Activated naive CD4-positive, alpha-beta T cell treated with anti-CD3 and anti-CD28 coated beads for 36 hours (primary cell): ENCODE measurements at places on chromosomes 11 and 22. TPM values are rescaled to one million over a fixed set of nuclear protein-coding genes. Genes with fewer than 3 reads are reported as not detected.
A peak's percentile ranks its signal among the peaks of the same experiment; 100 is the strongest.

- DNase-seq = no peak
Measured at GRCh38 chr11:129348813-129349212, 26.8 kb upstream of the BARX2 start.

TRIM66 gene
- total RNA-seq = 19.1 TPM

- DNase-seq = no peak
Measured at GRCh38 chr11:93529707-93530467, 13.3 kb downstream of the SMCO4 start.

GRCh38 chr22:46240907-46241306 is 9.2 kb downstream of the CDPF1 start:
- no peak for DNase-seq

DNA sequence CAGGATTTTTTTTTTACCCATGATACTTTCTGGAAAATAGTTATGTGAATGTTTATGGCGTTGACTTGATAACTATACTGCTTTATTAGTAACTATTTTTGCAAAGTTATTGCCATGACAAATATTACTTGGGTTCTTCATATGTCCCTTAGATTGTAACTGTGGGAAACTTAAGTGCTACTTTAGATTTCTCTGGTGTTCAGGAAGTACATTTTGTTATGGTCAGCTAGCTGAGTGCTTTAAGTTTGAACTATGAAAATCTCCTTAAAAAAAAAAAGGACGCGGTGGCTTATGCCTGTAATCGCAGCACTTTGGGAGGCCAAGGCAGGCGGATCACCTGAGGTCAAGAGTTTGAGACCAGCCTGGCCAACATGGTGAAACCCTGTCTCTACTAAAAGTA is 42.8 kb downstream of the CSTPP1 start:
- no peak for DNase-seq

DNA sequence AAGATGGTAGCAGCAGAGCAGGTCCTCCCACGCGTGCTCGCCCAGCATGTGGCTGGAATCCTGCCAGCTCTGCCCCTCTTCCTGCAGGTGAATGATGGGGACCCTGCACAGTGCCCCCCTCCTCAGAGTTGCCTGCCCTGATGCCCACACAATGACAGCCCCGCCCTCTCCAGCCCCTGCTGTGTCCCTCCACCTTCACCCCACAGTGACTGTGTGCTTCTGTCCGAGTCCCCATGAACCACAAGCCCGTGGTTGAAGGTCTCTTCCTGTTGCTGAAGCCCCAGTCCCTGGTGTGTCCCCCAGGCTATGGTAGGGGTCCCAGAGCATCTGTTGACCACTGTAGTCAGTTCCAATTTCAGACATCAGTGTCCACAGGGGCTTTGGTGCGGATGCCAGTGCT is 71.0 kb downstream of the BRD1 start:
- no peak for DNase-seq

GRCh38 chr11:12540075-12540680 is 134.0 kb upstream of the TEAD1 start:
- no peak for DNase-seq

DNA sequence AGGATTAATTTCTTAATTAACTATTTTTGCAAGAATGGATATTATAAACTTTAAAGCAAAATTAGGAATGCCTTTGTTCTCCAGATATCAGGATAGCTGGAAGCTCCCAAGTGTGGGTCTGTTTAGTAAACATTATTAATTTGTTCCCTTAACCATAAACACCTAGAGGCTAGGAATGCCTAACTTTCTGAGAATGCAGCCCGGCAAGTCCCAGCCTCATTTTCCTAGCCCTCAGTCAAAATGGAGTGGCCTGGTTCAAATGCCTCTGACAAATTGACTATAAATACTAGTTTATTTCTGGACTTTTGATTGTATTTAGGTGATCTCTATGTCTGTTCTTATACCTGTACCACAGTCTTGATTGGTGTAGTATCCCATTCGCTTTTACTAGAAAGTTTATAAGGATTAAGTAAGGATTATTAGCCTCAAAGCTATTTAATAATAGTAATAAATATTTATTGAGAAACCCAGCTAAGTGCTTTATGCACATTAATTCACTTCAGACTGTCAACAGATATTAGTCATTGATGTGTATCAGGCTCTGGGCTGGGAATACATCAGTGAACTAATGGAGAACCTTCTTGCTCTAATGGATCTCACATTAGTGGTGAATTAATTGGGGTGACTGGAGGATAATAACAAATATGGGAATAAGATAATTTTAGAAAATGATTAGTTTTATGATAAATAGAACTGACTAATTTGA is 25.8 kb downstream of the PPME1 start:
- DNase-seq = no peak

DNA sequence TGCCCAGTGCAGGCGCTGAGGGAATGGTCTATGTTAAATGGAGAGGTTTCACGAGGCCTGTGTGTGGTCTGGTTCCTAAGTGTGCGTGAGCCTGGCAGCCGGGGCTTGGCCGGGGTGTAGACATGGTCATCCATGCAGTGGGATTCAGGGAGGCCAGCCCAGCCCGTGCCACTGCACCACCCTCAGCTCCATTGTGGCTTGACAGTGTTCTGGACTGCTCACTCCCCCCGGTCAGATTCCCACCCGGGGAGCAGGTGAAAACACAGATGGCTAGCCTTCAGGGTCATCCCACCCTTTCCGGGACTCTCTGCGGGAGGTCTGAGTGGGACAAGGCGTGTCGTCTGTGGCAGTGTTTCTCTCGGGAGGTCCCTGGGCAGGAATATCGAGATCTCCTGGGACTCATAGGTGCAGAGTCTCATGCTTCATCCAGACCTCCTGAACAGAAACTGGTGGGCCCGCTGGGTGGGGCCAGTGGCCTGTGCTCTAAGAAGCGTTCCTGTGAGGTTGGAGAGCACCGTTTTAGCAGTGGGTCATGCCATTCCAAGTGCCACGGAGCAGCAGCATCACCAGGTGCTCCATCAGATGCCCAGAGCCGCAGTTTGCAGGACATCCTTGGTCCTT is 52.3 kb downstream of the ST14 start:
- DNase-seq = no peak

- DNase-seq = peak; percentile 42
Measured at GRCh38 chr11:66478729-66479393, 1.4 kb upstream of the DPP3 start.

DNA sequence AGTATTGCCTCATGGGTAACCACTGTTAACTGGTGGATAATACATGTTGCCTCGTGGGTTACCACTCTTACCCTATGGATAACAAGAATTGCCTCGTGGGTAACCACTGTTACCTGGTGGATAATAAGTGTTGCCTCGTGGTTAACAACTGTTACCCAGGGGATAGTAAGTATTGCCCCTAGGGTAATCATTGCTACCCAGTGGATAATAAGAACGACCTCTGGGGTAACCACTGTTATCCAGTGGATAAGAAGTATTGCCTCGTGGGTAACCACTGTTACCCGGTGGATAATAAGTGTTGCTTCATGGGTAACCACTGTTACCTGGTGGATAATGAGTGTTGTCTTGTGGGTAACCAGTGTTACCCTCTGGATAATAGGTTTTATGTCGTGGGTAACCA is 28.1 kb upstream of the NXPE4 start:
- DNase-seq = no peak

DNA sequence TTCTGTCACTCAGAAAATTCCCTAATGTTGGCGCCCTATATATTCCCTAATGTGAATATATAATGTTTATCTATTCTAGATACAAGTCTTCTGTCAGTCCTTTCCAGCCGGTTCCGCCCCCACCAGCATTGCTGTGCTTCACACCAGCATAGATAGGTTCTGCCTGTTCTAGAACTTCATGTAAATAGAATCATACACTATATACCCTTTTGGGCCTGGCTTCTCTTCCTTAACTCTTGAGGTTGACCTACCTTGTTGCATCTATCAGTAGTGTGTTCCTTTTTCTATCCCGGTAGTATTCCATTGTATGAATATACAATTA is 34.6 kb downstream of the OTOG start:
- no peak for DNase-seq

SYT13 gene
- not detected for total RNA-seq

DNA sequence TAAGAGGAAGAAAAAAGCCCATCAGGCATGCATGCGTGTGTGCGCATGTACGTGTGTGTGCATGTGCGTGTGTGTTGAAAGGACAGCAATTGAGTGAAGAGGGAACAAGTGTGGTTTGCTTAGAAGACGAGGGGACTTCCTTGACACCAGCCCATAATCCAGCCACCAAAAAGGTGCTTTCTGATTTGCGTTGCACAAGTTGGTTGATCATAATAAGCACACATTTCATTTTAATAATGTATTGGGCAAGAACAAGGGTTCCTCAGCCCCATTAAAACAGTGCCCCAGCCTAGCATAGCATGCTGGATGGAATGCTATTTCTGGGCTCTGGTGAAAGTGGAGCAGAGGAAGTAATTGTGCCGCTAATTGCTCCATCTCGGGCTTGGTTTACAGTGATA is 493.2 kb downstream of the MIAT start:
- DNase-seq = no peak

HOATZ gene
- not detected for total RNA-seq

GRCh38 chr11:111720801-111721494 is 45.2 kb downstream of the PPP2R1B start:
- DNase-seq = no peak

DNA sequence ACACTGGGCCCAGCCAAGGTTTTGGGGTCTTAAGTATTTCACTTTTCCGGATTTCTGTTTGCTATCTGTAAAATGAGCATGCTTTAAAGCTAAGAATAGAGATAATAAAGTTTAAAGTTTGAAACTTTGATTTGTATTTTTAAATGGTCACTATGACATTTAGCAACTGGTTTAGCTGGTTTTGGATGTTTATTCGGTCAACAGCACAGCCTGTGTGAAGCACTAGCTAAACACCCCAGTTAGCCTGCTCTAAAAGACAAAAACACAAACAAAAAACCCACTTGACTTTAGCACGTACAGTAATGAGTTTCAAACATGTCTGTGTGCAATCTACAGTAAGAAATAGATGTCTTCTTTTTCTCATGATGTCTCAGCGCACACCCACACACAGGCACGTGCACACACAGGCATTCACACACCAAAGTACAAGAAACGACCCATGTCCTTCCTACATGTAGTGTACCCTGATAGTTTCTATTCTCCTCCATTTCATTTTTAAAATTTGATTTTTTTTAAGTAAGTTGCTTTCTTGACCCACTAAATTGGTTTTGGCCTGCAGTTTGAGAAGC is 29.4 kb downstream of the SLC1A2 start:
- DNase-seq = peak; percentile 68

DNA sequence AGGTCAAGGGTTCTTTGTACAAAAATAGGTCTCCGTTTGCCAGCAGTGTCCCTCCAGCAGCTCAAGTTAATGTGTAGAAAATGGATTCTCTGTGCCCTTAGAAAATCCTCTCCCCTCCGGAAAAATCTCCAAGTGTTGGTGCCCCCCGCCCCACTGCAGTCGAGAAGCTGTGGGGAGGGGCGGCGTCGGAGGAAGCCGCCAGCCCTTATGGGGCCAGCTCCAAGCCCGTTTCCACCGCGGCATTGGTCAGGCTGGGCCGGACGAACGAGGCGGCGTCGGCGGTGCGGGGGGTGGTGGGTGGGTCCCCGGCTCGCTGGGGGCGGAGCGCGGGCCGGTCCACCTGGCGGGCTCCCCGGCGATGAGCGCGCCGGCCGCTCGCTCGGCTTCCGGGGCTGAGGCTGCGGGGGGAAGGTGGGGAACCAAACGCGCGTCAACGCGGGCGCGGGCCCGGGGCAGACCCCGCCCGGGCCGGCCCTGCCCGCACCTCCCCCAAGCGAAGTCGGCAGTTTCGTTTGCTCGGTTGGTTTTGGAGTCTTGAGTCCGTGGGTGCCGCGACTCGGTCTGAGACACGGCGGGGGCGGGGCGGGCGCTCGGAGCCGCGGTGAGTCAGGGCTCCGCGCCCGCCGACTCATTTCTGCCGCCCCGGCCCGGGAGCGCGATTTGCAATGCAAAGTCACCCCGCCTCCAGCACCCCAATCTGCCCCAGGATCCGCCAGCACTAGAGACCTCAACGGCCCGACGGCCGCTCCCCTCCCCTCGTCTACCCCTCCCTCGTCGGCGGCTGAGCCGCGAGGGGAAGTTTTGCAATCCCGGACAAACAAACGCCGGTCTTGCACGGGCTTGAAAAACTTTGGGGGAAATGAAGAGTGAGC is 1.4 kb downstream of the ASCL2 start:
- peak; percentile 82 for DNase-seq

ELP4 gene
- 23.8 TPM for total RNA-seq

DNA sequence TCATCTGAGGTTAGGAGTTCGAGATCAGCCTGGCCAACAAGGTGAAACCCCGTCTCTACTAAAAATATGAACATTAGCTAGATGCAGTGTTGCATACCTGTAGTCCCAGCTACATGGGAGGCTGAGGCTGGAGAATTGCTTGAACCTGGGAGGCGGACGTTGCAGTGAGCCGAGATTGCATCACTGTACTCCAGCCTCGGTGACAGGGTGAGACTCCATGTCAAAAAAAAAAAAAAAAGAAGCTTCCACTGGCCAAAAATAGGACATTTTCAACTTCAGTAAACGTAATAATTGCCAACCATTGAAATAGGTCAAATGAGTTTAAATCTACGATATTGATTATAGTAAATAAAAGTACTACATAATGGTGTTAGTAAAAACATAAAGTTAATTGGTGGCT is 6.8 kb downstream of the BAIAP2L2 start:
- no peak for DNase-seq

DNA sequence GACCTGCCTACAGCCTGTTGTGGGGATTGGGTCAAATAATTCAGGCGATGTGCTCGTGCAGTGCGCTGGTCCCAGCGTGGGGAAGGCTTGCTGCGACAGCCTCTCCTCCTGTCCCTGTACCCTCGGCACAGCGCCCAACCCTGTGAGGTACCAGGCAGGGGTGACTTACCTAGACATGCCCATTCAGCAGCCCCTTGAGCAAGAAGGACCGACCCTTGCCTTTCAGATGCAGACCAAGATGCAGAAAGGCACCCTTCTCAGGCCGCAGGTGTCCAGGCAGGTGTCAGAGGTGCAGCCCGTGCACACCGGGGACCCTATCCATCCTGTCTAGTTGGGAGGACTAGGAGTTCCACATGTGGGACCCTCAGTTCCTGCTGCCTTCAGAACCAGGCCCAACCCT is 102.7 kb downstream of the BCR start:
- DNase-seq = no peak

DNA sequence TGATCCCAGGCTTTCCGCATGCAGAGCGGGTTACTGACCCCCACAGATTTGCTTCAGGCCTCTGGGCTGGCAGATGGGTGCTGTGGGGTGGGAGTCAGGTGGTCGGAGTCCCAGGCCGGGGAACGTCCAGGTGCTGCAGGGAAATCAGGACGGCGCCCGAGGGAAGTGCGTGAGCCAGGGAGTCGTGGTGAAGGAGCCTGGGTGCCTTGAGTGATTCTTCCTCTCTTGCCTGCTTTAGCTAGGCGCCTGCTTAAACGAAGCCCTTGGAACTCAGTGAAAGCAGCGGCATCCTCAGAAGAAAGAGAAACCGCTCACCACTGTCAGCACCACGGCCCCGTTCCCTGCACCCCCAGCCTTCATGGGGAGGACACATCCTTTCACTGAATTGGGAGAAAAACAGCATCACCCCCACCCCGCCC is 455.6 kb downstream of the BRD1 start:
- no peak for DNase-seq

GRCh38 chr22:50473088-50473487 is 1.7 kb downstream of the SBF1 start:
- peak; percentile 68 for DNase-seq
